ENCODE measurements at places on chromosomes 1 and 21.

DNA sequence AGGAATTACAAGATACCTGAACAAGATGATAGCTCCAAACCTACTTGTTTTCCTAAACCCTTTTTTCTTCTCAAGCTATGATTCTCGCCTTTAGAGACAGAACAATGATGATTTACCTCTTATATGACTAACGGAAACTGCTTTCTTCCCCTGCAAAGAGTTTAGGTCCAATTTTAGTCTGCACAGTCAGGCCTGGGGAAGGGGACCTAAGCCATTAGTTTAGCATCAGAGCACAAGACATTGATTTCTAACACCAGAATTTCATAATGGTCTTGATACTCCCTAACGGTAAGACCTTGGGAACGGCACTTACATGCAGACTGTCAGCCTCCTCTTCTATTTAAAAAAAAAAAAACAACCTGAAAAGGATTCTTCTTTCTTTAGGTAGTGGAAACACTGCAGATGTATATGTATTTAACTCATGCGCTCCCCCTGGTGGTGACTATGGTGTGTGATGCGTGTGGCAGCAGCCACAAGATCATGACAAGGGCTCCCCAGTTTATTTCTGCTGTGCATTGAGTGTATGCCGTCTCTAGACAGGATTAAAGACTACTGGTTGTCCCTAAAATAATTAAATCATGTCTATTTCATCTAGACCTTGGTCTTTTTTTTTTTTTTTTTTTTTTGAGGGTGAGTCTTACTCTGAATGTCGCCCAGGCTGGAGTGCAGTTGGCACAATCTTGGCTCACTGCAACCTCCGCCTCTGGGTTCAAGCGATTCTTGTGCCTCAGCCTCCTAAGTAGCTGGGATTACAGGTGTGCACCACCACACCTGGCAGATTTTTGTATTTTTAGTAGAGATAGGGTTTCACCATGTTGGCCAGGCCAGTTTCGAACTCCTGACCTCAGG lies 37.3 kb upstream of the TMEM222 start:
- DNase-seq, result peak; percentile 90

GRCh38 chr1:184892116-184892515 lies 82.2 kb downstream of the NIBAN1 start:
- DNase-seq, result peak; percentile 53

DNA sequence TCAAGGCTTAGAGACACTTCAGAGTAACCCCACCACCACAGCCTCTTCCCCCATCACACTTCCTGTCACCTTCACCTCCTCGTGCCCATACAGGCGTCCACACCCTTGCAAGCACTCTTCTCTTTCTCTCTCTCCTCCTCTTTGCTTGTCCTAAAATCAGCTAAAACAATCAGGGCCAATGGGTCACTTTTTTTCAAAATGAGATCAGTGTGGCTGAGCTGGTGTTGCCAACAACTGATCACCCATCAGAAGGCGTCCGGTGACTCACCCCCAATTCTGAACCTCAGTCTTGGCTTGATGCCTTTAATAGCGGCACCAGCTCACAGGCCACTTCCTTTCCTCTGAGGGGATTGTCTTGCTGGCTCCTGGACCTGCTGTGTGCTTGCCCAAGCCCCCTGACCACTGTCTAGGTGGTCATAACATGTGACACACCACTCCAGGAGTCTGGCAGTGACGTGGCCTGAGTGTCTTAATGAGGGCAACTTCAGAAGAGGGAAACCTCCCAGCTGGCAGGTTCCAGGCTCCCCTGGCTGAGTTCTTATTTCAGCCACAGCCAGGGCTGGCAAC lies 1.6 kb downstream of the DRAXIN start:
- peak; percentile 70 for DNase-seq

DNA sequence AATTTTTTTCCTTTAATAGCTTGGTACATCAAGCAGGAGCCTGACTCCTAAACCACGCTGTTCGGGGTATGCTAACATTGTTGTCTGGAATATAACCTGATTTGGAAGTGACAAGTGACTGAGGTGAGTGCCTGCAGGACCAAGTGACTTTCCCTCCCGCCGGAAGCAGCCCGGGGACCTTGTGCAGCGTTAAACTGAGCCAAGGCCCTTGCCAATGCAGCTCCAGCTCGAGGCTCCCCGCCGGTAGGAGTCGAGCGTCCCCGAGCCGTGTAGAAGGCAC lies 716 bp upstream of the MTARC1 start:
- DNase-seq, result no peak

DNA sequence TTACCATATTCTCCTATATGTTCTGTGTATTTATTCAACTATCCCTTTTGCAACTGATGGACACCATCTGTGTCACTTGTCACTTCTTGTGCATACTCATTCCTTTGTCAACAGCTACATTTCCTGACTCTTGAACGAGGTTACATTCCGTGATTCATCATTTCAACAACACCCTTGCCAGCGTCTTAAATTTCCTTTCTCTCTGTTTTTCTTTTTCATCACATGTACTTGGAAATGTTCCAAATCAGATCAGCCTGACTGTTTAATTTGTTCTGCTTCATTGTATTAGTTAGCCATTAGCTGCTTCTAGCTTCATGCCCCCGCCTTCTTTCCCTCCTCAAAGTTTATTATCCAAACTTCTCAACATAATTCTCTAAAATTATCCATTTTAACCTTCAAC lies 173.0 kb downstream of the ADGRL4 start:
- no peak for DNase-seq

Measured in activated CD4-positive, alpha-beta memory T cell treated with anti-CD3 and anti-CD28 coated beads for 36 hours (primary cell).